Urinary bladder (tissue), 4 donors: ENCODE measurements at places on chromosomes 2 and 18.

DNA sequence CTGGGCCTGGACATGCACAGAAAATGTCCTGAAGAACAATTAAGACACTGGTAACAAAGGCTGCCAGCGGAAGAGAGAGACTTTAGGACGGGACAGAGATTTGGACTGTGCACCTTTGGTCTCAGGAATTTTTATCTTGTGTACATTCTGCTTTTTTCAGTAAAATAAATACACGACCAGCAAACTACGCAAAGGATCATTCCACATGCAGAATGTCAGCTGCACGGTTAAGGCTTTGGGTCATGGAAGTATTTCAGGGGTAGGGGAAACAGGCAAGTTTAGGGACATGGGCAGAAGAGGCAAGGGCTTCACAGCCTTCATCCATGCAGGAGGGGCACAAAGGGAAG, 11.5 kb downstream of the TMEM163 start:
- DNase-seq, result no peak

- DNase-seq, result no peak
Measured at GRCh38 chr2:118687698-118688097, 159.8 kb downstream of the EN1 start.

DNA sequence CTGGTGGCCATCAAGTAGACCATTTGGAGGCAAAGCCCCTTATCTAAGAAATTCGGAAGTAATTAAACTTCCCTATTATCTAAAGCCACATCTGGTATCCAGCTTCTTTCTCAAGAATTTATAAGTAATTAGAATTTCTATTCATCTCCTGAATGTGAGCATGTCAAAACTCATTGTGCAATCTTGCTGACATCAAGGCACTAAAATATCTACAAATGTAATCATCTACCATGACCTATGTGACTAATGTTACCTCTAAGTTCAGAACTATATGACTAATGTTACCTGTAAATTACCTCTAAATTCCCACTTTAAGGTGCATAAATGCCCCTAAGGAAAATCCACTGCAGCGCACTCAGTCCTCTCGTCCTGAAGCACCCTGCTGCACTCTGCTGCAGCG, 773.0 kb downstream of the CPS1 start:
- DNase-seq, result no peak

GRCh38 chr2:88729061-88729745, 37.7 kb downstream of the RPIA start:
- no peak for DNase-seq

DNA sequence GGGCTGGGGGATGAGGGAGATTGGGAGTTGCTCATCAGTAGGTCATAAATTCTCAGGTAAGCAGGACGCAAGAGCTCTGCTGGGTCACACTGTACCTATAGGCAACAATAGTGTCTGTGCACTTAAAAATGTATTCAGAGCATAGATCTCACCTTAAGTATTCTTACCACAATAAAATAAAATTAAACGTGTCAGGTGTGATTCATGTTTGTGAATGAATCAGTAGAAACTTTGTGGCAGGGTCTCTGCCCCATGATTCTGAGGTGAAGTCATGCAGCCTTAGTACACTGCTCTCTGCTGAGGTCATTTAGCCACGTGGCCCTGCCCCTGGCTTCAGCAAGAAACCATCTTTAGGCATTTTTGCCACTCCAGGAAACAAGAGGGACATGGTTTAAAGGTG, 253.8 kb downstream of the FBXO15 start:
- DNase-seq, result no peak

DNA sequence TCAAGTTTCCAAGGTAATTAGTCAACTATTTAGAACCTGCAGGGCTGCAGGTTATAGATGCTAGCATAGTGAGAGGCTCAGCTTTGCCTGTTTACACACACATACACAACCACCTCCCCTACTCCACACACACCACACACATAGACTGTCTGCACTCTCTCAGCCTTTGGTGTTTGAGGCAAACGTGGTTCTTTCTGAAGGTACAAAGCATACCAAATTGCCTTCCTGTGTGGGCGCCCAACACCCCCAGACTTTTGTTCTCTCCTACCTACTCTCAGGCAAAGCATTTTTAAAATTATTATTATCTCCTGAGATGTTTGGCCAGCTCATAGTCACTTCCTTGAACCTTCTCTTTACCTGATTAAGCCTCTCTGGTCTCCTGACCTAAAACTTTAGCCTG, 44.9 kb downstream of the MYO3B start:
- no peak for DNase-seq

GRCh38 chr2:68969736-68970490, 4.5 kb upstream of the GKN1 start:
- DNase-seq, result no peak

DNA sequence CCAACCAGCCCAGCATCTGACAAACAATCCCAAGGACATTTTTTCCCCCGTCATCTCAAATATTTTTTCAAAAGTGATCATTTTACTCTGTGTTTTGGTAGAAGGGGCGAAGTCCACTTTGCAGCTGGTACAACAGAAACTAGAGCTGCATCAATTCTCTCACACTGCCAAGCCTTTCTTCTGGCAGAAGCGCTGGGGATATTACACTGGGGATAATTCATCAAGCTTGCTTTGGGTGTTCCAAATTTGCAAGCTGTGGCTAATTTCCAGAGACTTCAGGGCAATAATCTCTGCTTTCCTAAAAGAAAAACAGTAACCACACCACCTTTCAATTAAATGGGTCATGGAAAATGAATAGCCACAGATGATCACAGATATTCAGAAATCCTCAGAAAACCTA, 238.3 kb downstream of the SLC8A1 start:
- DNase-seq, result no peak

DNA sequence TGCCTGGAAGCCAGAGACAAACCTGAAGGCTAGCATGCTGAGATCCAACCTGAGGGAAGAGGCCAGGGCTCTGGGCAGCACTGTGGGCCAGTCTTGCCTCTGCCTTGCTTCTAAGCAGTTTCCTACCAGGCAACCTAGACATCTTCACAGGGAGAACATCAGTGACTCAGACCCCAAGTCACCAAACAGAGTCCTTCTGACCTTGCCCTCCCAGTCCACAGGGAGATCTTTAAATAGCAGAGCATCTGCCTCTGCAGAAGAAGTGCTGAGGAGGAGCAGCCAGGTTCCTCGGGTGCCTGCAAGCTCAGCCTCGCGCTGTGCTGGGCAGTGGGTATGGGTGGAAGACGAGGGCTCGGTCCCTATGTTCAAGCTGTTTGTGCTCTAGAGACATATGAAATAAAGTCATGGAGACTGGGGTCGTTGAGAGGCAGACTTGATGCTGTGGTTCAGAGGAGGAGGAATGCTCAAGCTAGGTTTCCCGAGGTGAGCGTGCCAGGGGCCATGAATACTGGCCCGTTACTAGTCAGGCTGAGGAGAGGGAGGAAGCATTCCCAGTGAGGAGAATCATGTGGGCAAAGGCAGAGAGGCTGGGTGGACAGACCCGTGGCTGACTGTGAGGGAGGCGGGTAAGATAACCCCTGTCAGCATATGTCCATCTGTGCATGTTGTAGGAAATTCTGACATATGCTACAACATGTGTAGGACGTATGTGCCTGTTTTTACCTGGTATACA, 66.5 kb downstream of the BOLA3 start:
- no peak for DNase-seq

GRCh38 chr2:237955640-237956401, 11.0 kb upstream of the UBE2F start:
- DNase-seq, result no peak
